HuH-7.5 (cell line): ENCODE measurements at places on chromosomes 5 and 9.
A peak's percentile ranks its signal among the peaks of the same experiment; 100 is the strongest.

GRCh38 chr9:126550891-126551351 is 62.8 kb upstream of the LMX1B start:
- no peak for DNase-seq

- no peak for DNase-seq
Observed at GRCh38 chr5:158506648-158507047, 593.1 kb downstream of the EBF1 start.

GRCh38 chr9:129113645-129114304 is 2.6 kb downstream of the PTPA start:
- no peak for DNase-seq

GRCh38 chr9:104276709-104277245 is 182.7 kb downstream of the SMC2 start:
- DNase-seq = no peak

GRCh38 chr5:142520885-142521284 is 165.0 kb downstream of the FGF1 start:
- DNase-seq = no peak

DNA sequence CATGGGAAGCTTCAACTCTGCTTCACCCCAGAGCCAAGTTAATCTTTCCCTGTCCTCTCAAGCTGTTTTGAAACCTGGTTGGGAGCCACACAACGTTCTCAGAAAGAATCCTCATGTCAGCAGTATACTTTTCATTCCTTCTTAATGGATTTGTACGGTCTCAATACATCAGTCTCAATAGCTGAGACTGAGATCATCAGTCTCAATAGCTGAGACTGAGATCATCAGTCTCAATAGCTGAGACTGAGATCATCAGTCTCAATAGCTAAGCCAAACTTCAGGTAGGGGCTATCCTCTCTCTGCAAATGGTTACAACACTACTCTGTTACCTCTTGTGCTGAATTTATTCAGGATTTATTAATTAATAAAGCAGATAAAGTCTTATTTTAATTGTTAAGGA is 1317.4 kb upstream of the CDH9 start:
- DNase-seq = no peak

DNA sequence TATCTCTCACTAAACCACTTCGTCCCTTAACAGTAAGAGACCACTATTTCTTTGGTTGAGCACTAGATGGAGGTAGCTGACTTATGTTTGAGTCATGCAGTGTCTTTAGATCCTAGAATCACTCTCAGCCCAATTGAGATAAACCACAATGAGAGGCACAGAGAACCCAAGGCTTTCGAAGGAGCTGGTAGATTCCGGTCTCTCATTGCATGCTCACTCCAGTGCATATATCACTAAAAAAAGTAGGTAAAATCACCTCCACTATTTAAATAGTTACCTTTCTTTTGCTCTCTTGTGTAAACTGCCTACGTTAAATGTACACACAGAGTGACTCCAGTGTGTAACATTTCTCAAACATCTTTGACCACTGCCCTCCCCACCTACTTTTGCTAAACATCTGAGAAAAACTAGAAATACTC is 27.6 kb downstream of the ACTL7A start:
- no peak for DNase-seq

- DNase-seq = peak; percentile 41
Observed at GRCh38 chr9:109817846-109818472, 38.0 kb downstream of the PALM2AKAP2 start.

GRCh38 chr5:81751836-81752643 is 1.1 kb upstream of the SSBP2 start:
- no peak for DNase-seq

DNA sequence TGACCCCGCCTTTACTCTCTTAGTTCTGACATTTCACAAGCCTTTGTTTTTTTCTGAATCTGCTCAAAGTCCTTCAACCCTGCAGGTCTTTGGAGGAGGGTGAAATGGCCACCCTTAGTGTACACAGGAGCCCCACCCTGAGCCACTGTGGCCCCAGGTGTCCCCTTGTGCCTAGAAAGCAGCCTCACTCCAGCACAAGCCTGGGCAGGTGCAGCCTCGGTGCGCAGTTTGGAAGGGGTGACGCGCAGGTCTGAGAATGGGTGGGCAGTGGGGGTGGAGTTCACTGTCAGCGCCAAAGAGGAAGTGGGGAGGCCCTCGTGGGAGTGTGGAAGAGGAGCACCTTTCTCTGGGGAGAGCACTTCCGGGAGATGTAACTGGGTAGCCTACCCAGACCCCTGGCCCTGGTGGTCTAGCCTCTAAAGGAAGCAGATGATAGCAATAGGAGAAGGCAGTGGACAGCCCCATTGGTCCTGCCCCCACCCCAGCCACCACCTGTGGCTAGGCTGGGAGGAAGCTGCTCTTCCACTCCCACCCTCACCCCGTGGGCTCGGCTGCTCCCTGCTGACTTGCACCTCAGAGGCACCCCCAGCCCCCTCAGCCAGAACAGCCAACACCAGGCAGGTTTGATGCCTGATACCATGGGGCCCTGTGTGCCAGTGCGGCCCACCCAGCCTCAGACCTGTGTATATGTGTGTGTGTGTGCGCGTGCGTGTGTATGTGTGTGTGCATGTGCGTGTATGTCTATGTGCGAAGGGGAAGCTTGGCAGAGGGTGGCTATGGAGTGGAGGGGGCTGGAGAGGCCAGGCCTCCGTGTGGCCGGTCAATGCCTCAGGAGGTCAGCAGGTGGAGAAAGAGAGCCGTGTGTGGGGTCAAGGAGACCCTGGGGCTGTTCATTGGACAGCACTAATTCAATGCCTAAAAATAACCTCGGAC is 16.8 kb upstream of the DAB2IP start:
- peak; percentile 76 for DNase-seq

DNA sequence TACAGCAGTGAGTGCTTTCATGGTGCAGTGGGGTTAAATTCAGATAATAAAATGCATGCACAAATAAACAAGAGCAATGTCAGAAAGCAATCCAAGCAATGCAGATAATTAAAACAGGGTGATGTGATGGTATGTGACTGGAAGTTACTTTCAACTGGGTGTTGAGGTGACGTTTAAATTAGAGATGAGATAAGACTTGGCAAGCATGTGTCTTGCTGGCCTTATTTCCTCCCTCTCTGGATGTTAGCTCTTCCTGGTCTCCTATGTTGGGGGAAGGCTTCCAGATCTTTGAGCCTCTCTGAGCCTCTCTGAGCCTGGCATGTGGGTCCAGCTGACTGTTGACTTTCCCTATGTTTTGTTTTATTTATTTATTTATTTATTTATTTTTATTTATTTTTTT is 54.4 kb downstream of the DOCK2 start:
- no peak for DNase-seq

DNA sequence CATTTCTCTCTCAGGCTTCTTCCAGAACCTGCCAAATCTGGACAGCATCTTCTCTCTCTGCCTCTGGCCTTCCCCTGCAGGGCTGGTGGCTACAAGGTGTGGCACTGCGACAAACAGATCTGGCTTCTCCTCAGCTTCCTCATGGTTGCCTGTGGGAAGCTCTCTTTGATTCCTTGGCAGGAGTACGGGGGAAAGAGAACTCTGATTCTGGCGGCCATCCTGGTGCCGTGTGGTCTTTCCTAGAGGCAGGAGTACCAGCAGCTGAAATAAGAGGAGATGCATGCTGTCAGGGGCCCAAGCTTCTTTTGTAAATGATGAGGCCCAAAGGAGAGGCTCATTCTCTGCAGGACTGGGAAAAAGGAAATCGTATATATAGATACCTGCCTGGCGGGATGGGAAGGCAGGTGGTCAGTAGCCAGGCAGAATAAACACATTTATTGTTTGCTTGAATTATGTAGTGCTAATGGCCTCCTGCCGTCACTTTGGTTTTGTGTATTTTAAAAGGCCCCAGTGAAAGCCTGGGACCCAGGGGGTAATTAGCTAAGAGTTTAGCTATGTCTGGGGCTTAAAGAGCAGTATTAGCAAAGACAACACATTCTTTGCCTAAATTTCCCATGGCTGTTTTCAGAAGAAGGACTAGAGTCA is at the start of gene CER1:
Gene CER1, minus strand, starts transcription at position 343 of the 645 bp plus-strand sequence. Its CDS starts 61 bp downstream, at position 282.
- no peak for DNase-seq

GRCh38 chr9:121182101-121182836 is 19.4 kb downstream of the RAB14 start:
- DNase-seq = no peak

GRCh38 chr5:164651546-164652275 is 1146.3 kb downstream of the MAT2B start:
- no peak for DNase-seq

- DNase-seq = no peak
Observed at GRCh38 chr9:35731415-35732184, 395 bp downstream of the TLN1 start.

DNA sequence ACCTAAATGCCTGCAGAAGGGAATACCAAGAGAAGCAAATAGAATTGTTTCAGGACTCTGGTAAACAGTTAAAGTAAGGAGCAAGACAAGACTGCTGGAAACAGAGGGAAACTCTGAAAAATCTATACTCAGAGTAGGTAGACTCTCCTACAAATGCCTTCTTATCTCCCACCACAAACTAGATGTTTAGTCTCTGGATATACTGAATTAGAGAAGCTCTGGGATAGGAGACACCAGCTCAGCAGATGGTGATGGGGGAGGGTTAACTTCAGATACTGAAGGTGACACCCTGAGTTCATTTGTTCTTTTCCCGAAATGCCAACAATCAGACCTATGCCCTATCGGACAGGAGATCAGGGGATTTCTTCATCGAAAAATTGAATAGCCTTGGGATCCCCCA is 54.1 kb upstream of the CHD1 start:
- no peak for DNase-seq

DNA sequence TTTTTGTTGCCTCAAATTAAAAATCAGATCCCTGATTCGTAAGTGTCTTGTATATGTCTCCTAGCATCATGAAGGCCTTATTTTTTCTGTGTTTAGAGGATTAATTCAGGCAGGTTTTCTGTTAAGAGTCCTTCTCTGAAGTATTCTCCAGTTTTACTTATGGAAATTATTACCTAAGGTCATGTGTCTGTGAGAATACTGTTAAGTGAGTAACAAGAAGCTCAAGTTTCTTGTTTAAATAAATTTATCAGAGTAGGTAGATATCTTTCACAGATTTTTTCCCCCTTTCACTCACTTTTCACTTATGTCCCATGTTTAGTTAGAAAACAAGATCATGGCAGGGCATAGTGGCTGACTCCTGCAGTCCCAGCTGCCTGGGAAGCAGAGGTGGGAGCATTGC is 233.6 kb downstream of the KDM4C start:
- no peak for DNase-seq

DNA sequence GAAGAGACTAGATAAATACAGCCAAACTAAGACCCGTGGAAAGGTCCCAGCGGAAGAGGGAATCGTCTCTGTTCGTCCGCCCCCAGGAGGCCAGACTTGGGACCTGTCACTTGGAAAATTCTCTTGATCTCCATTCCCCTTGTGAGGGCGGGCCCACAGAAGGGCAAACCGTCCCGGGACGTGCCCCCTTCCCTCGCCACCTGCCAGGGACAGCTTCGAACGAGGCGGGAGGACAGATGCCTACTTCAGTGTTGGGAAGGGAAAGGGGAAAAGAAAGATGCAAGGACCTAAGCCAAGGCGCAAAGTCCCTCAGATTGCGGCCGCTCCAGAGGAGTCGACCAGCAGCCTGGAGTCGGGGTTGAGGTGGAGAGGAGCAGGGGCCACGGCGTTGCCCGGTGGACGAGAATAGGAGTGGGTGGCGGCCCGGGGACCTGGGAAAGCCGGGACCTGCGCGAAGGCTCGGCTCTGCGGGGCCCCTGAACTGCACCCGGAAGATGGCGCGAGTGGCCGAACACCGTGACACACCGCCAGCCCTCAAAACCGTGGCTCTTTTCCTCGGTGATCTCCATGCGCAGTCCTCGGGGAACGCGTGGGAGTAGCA is 4.4 kb upstream of the EBF1 start:
- DNase-seq = no peak

DNA sequence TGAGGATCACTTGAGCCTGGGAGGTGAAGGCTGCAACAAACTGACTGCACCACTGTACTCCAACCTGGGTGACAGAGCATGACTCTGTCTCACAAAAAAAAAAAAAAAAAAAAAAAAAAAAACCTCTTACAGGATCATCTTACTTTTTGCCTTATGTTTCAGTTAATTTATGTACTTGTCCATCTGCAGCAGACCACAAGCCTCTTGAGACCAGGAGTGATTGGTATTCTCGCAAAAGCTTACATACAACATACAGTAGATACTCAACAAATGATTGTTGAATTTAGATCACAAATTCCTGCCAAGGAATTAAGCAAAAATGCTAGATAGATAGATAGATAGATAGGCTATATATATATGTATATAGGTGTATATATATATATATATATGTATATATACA is 12.4 kb downstream of the CEMIP2 start:
- no peak for DNase-seq

- DNase-seq = no peak
Observed at GRCh38 chr5:52269401-52269800, 518.3 kb upstream of the ITGA1 start.

GRCh38 chr5:90606539-90606938 is 47.9 kb downstream of the ADGRV1 start:
- DNase-seq = no peak

- peak; percentile 54 for DNase-seq
Observed at GRCh38 chr9:95506428-95506677, 10.4 kb downstream of the PTCH1 start.

GRCh38 chr5:129767927-129768380 is 20.1 kb downstream of the MINAR2 start:
- DNase-seq = peak; percentile 23

DNA sequence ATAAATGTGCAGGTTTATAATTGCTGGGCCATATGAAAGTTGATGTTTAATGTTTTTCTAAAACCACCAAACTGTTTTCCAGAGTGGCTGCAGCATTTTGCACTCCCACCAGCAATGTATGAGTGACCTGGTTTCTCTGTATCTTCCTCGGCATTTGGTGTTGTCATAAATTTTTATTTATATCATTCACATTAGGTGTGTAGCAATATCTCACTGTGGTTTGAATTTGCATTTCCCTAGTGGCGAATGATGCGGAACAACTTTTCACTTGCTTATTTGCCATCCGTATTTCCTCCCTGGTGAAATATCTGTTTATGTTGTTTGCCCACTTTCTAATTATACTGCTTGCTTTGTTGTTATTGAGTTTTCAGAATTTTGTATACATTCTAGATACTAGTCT is 295.7 kb upstream of the TUT7 start:
- DNase-seq = no peak

DNA sequence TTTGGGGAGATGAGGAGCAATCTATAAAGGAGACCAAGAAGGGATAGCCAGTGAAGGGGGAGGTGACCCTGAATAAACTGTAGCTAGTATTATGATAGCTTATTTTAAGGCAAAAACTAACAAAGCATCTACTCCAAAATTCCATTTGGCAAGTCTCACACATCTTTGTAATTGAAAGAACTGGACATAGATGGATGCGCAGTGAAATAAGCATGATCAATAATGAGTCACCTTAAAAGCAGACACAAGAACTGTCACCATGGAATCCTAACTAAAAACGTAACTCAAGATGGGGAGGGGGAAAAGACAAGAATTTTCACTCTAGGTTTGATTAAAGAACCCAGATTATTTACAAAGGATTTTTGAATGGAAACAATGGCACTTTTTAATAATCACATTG is 164.5 kb downstream of the MED27 start:
- DNase-seq = no peak

- no peak for DNase-seq
Observed at GRCh38 chr9:20662156-20662555, 21.9 kb upstream of the FOCAD start.
